ENCODE measurements at places on chromosomes 6 and 20.

DNA sequence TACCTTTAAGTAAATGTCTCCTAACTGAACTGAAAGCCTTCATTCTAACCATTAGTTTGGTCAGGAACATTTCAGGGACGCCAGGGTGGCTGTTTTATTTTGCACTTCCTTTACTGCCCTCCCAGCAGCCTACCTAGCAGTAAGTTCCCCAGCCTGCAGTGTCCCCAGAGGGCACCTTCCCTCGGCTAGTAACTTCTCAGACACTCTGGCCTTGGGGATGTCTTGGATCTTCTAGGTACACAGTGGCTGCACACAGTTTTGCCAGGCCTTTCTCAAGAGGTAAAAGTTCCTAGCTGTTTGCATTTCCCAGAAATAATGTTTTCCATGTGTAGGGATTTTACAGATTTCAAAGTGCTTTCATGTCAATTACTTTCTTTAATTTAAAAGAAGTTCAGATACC is 378 bp upstream of the LAMA2 start:
- DNase-seq: no peak
- peak overlapping the region; percentile 84 for H3K27ac ChIP-seq
- H3K36me3 ChIP-seq: no peaks in the 10 kb centered on the region
- peaks cover 4% of the 10 kb centered on the region for H3K4me1 ChIP-seq
- no peaks in the 10 kb centered on the region for H3K27me3 ChIP-seq

- peaks cover 17% of the 10 kb centered on the region for H3K36me3 ChIP-seq
- no peak for DNase-seq
- H3K4me1 ChIP-seq: no peaks in the 10 kb centered on the region
Observed at GRCh38 chr20:44279228-44279627, 31.8 kb downstream of the FITM2 start.

GRCh38 chr20:19677336-19677735 is 80.7 kb upstream of the RIN2 start:
- no peak overlapping the region for H3K27ac ChIP-seq
- H3K36me3 ChIP-seq: no peaks in the 10 kb centered on the region
- H3K4me1 ChIP-seq: no peaks in the 10 kb centered on the region

DNA sequence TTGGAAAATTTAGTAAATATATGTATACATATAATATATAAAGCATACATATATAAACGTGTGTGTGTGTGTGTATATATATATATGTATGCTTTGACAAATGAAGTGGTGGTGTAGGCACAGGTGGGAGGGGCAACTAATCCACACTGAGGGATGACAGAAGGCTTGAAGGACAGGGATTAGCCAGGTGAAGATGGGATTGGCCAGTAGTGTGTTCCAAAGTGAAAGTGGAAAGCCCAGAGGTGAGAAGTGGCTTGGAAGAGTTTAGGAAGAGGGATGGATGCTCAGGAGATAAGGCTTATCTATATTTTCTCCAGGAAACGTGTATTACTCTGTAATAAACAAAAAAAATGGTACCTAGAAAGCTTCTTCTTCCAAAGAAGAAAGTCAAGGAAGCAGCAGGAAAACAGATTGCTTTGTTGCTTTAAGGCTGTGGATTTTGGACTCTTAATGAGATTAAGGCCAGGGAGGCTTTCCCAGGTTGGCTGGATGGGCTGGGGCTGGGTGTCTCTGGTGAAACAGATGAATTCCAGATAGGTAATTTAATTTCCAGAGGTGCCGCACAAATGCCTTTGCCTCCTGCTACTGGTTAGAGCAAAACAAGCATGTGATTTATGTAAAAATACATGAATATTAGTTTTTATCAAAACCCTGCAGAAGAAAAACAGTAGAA is 63.9 kb downstream of the JARID2 start:
- no peak overlapping the region for H3K27ac ChIP-seq
- no peaks in the 10 kb centered on the region for H3K36me3 ChIP-seq
- peaks cover 21% of the 10 kb centered on the region for H3K4me1 ChIP-seq
- no peaks in the 10 kb centered on the region for H3K27me3 ChIP-seq
- H3K4me3 ChIP-seq: no peak overlapping the region

GRCh38 chr6:70668499-70668812 is 773 bp downstream of the SMAP1 start:
- H3K4me1 ChIP-seq: peaks cover 4% of the 10 kb centered on the region
- no peak for DNase-seq
- H3K27me3 ChIP-seq: no peaks in the 10 kb centered on the region
- H3K27ac ChIP-seq: peak overlapping the region; percentile 91
- H3K4me3 ChIP-seq: peak overlapping the region; percentile 77

GRCh38 chr6:75602246-75603105 is 796 bp downstream of the SENP6 start:
- DNase-seq: no peak
- no peaks in the 10 kb centered on the region for H3K27me3 ChIP-seq
- H3K4me1 ChIP-seq: peaks cover 12% of the 10 kb centered on the region

DNA sequence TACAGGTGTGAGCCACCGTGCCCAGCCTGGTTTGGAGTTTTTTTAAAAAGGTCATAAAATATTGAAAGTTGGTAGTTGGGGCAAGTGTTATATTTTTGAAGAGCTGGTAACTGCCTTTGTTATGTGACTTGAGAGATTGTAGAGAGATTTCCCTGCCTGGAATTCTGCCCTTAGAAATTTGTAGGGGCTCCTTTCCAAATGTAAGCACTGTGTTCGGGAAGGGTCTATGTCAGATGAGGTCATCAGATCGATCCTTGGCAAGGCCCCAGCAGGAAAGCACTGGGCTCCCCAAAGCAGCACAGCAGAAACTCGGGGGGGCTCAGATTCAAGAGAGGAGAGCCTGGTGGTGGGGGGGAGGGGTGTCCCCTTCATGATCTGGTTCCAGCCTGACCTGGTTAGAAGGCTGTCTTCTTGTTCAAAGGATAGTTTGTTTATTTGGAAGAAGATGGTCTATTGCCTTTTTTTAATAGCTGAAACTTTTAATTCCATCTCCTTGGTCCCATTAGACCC is 220.2 kb downstream of the UST start:
- peaks cover 37% of the 10 kb centered on the region for H3K4me1 ChIP-seq
- peak overlapping the region; percentile 82 for H3K27ac ChIP-seq
- no peak for DNase-seq
- no peak overlapping the region for H3K4me3 ChIP-seq
- H3K36me3 ChIP-seq: peaks cover 3% of the 10 kb centered on the region
